NCI-H446 (cell line): ENCODE measurements at places on chromosomes 16 and 17.
A peak's percentile ranks its signal among the peaks of the same experiment; 100 is the strongest.

DNA sequence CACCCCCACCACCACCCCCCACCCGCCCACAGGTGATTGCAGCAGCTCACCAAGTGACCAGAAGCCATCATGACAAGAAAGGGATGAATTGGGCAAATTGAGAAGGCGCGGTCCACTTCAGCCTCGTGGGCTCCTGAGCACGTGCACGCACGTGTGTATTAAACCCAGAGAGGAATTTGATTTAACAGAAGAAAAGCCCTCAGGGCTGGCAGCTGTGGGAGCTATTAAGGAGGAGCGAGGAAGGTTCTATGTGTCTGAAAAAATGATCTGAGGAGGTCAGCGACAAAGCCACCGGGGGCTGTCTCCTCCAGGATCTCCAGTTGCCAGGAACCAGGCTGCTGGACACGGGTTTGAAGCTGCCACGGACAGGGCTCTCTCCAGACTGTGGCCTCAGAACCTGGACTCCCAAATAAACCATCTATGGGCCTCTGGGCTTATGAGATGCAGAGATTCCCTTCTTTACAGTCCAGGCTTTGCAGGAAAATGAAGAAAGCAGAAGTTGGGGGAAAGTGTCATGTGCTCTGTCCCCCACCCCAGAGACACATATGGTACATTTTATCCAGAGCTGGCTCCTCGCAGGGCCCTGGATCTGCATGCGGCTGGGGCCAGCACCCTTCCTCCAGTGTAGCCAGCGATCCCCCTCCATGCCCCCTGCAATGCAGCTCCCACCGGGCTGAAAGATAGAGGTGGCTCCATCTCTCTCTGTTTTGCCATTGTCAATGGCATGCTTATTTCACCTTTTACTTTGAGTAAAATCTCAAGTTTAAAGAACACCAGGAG is 219.7 kb upstream of the RPL38 start:
- no peak for DNase-seq

DNA sequence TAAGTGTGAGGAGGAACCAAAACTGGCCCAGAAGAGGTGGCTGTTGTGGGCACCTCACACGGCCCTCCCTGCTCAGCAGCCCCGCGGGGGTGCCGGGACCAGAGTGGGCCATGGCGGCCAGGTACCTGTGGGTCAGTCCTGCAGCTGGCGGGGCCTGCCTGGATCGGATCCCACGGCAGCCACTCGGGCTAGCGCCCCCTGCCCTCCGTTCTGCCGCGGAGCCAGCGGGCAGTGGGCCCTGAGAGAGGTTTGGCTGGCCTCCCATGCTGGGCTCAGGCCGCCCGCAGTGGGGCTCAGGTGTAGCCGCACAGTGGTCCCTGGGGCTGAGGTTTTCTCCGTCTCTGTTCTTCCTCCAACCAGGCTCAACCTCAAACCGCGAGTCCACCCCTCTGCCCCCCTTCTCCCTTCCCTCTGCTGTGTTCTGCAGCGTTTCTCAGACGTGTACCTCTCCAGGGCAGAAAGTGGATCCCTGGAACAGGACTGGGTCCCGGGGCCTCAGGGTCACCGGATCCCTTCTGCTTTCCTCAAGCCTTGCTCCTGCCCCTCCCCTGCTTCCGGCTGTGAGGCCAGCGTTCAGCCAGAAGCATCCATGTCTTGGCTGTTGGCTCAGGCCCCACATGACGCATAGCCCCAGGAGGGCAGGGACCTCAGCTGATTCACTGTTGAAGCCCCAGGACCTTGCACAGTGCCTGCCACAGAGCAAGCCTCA is 28.6 kb upstream of the ITGA3 start:
- DNase-seq, result no peak

DNA sequence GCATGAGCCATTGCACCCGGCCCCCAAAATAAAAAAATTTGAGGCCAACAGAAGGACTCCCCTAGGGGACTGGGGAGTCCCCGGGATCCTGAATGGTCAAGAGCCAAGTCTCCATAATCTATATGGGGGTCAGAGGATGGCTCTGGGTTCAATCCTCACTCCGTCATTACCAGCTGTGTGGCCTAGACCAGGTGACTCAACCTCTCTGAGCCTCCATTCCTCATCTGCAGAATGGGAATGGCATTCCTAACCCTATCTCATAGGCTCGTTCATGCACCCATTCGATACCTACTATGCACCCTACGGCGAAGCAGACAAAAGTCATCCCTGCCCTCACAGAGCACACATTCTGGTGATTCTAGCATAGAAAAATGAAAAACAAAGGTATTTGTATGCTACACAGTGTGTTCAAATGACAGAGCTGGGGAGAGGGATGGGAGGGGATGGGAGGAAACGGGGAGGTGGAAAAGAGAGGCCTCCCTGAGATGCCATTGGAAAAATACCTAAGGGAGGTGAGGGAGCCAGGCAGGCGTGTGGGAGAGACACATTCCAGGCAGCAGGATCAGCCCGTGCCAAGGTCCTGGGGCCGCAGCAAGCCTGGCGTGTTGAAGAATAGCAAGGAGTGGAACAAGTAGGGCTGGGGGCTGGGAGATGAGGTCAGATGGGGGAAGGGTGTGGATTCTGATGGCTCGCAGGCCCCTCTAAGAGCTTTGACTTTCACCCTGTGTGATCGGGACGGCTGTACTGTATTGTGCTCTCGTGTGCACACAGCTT is 71.2 kb downstream of the RMI2 start:
- DNase-seq, result no peak

GRCh38 chr16:84607694-84608093 is 10.2 kb downstream of the COTL1 start:
- DNase-seq, result no peak

GRCh38 chr17:50062293-50063243 is 6.7 kb downstream of the ITGA3 start:
- peak; percentile 38 for DNase-seq

DNA sequence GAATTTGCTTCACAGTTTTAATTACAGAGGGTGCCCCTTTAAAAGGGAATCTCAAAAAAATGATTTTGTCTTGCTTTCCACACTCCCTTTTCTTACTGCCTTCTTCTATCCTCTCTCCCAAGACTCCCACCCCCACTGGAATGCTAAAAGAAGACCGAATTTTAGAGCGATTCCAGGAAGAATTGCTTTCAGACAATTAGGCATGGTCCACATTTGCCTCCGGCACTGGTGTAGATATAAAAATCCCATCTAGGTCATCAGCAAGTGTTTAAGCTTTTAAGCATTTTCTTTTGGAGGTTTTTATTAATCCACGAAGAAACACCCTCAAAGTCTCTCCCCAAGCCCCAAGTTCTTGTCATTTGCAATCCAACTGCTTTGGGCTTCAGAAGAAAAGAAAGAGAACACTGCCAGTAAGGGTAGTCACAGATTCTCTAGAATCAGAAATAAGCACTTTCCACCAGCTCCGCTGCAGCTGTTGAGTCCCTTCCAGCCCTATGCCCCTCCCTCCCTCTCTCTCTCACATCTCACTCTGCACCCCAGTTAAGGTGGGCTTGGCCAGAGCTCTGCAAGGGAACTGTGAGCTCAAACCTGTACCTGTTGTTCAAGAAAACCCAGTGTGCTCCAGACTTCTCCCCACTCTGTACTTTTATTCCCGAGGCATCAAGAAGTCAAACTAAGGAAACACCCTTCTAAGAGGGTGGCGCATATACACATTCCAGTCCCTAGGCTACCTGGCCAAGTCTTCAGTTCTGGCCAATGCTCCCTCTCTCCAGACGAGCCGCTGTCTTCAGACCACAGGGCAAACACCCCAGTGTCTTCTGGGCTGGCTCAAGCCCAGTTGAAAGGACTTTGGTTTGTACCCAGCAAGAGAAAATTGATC is 170.2 kb downstream of the RGS9 start:
- no peak for DNase-seq

DNA sequence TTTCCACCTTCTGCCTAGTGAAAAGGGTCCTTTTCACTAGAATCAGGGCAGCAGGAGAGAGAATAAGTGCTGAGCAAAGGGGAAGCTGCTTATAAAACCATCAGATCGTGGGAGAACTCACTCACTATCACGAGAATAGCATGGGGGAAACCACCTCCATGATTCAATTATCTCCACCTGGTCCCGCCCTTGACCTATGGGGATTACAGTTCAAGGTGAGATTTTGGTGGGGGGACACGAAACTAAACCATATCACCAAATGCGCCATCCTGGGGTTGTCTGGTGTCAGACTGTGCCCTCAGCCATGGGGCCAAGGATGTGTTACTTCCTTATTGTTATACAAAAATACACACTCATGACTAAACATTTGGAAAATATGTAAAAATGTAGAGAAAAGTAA is 10.4 kb upstream of the KATNB1 start:
- DNase-seq, result no peak

- no peak for DNase-seq
Observed at GRCh38 chr16:66028510-66029216, 337.8 kb upstream of the CDH5 start.

DNA sequence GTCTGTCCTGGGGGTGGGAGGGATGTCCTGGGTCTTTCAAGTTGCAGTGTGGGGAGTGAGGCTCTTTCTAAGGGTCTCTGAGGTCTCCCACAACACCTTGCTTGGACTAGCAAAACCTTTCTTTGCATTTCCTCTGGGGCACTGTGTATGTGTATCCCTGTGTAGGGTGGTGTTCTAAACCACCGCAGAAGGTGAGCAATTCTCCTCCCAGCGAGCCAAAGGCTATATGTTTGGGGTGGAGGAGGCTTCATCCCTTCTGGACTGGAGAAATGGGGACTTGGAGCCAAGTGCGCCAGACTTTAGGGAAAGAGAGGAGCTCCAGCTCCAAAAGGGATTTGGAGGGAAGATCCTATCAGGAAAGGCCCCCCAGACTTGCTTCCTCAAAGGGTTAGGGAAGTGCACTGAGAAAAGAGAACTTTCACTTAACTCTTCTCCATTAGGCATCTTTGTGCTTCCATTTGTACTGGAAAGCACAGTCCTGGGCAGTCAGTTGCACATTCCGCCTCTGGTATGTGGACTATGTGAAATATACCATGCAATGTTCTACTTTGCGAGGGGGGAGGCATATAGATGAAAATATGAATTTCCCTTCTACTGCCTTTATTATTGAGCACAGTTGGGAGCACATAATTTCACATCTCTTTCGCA is 18.9 kb upstream of the HOXB9 start:
- no peak for DNase-seq

DNA sequence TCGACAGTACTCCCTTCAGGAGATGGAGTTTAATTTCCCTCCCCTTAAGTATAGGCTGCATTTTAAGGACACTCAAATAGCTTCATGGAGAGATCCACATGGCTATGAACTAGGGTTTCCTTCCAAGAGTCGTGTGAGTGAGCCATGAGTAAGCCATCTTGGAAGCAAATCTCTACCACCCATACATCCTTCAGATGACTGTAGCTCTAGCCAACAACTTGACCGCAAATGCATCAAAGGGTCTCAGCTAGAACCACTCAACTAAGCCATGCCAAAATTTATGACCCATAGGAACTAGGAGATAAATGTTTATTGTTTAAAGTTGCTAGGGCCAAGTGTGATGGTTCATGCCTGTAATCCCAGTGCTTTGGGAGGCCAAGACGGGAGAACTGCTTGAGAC is 43.4 kb downstream of the METTL16 start:
- no peak for DNase-seq

DNA sequence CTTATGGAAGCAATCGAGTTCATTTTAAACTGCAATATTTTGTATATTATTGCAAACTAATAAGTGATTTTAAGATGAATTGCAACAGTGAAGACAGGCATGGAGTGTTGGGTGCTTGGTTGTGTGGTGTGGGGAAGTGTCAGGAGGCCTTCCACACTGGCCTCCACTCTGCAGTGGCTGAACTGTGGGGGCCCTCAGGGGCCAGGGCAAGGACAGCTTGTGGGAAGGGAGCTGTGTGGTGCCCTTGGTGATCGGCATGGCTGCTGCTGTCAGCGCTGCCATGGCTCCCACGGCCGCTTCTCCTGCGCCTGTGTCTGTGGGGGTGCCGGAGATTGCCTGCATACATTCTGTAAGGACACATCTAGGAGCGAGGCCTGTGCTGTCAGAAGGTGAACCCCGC is 19.2 kb downstream of the TCF25 start:
- DNase-seq, result no peak

- no peak for DNase-seq
Observed at GRCh38 chr16:80300456-80300855, 240.3 kb upstream of the DYNLRB2 start.

DNA sequence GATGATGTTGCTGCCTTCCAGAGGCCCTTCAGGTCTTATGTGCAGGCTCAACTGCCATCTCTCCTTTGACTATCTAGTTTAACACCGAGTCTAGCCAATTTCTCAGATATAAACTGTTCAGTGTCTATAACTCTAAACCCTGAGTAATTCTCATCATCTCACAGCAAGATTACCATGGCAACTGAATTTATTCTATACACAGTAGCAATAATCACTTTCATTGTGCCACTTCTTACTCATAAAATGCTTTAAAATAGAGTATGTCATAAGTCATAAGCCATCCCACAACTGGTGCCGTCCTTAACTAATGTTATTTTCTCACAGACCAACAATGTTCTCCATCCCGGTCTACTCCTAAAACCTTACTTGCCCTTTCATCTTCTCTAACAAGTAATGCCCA is 45.0 kb downstream of the SYNRG start:
- no peak for DNase-seq

- no peak for DNase-seq
Observed at GRCh38 chr16:54309341-54309740, 22.8 kb upstream of the IRX3 start.

GRCh38 chr16:5845046-5845445 is 747.5 kb upstream of the EEF2KMT start:
- no peak for DNase-seq

- no peak for DNase-seq
Observed at GRCh38 chr16:77840093-77840492, 51.7 kb downstream of the VAT1L start.

- no peak for DNase-seq
Observed at GRCh38 chr16:81816793-81817210, 37.7 kb downstream of the PLCG2 start.

GRCh38 chr16:84562174-84562815 is 55.6 kb downstream of the COTL1 start:
- no peak for DNase-seq

DNA sequence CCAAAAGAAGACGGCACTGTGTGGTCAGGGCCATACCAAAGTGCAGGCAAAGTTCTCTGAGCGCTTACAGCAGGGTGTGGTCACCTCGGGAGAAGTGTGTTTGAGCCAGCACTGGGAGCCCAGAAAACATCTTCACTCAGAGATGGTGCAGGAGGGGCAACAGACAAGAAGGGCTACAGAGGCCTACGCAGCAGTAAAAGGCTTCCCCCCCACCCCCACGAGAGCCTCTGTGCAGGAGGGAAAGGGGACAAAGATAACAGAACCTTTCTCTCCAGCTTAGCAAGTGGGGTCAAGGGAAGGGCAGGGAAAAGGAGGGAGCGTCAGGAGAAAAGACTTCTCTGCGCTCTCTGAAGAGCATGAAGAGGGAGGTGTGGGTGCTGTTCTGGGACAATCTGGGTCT is 2.8 kb downstream of the VAT1 start:
- no peak for DNase-seq
